ENCODE measurements at places on chromosomes 11 and 22.

GRCh38 chr11:133790995-133791394, 54.3 kb downstream of the SPATA19 start:
- no peak for DNase-seq

DNA sequence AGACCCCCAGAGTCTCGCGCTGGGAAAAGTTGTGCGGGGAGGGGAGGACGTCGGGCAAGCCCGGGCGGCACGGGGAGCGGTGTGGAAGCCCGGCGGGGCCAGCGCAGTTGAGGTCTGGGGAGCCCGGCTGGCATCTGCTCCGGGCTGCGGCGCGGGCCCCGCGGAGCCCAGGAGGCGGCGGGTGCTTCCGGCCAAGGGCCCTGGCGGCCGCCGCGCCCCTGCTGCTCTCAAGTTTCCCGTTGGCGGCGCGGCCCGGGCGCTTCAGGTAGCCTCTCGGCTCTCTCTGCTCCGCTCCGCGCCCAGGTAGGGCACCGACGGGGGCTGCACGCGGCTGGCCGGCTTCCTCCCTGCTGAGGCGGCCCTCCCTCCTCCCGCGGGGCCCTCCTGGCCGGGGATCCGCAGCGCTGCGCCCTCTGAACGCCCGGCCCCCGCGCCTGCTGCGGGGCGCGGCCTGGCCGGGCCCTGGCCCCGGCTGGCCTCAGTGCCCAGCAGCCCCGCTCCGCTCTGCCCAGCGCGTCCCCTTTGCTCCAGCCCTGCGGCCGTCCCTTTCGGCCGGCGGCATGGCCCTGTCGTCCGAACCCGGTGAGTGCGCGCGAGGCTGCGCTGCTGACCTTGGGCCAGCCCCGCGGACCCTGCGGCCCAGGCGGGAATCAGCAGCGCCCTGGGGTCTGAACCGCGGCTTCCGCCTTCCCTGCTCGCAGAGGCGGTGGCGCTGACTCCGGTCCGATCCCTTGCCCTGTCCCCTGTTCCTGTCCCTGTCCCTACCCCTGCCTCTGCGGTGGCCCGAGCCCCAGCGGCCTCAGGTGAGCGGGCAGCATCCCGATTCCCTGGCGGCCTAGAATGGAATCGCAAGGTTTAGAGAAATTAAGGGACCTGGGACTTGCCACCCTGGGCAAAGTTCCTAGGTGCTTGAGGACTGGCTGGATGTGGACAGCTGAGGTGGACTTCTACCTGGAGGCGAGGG, 4.3 kb upstream of the AMPD3 start:
- DNase-seq = peak; percentile 49

DNA sequence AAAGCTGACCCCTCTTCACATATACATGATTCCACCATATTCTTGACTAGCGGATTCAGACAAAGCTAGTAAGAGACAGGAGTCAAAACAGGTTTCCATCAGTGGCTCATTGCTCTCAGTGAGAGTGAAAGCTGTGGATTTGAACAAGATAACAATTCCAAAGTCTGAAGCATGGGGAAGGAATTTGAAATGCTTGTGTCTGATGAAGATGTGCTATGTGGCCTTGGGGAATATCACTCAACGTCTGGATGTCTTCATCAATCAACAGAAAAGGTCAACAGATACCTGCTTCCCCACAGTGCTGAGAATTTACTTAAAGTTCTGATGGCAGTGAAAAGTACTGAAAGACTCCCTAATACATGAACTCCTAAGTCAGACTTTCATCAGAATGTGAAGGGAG, 46.9 kb upstream of the SESN3 start:
- DNase-seq = no peak

DNA sequence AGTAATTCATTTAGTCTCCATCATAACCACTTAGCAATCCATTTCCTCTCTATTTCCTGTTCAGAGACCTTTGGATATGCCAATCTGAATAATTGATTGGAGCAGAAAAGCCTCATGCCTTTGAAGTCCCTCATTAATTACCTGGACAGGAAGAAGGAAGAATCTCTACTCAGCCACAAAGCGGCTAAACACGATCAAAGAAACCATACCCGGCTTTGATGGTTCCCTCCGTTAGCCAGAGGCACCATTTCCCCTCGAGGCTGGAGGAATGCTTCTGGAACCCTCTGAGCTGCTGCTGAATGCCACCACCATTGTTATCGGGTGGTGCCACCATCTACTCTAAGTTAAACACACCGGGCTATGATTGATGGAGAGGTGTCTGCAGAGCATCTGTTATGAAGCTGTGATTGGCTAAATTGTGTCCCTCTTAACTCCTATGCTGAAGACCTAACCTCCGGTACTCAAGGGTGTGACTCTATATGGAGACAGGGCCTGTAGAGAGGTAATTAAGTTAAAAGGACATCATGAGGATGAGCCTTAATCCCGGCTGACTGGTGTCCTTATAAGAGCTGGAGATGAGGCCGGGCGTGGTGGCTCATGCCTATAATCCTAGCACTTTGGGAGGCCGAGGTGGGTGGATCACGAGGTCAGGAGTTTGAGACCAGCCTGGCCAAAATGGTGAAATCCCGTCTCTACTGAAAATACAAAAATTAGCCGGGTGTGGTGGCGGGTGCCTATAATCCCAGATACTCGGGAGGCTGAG, 168.6 kb downstream of the CTTN start:
- no peak for DNase-seq

DNA sequence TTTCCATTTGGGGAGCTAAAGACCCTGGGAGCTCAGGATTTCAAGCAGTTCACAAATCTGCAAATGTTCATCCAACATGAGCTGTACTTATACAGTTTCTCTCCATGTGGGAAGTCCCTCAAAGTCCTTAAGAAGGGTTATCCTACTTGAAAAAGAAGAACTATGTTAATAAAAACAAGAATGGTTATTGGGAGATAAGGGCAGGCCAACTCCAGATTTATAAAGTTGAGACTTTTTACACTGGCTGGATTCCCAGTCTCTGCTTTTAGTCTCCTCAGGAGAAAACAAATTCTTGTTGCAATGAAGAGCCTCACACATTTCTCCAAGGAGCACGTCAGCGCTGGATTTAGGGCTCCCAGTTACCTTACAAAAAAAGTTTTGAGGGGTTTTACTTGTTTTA, 34.2 kb upstream of the CTTN start:
- no peak for DNase-seq

DNA sequence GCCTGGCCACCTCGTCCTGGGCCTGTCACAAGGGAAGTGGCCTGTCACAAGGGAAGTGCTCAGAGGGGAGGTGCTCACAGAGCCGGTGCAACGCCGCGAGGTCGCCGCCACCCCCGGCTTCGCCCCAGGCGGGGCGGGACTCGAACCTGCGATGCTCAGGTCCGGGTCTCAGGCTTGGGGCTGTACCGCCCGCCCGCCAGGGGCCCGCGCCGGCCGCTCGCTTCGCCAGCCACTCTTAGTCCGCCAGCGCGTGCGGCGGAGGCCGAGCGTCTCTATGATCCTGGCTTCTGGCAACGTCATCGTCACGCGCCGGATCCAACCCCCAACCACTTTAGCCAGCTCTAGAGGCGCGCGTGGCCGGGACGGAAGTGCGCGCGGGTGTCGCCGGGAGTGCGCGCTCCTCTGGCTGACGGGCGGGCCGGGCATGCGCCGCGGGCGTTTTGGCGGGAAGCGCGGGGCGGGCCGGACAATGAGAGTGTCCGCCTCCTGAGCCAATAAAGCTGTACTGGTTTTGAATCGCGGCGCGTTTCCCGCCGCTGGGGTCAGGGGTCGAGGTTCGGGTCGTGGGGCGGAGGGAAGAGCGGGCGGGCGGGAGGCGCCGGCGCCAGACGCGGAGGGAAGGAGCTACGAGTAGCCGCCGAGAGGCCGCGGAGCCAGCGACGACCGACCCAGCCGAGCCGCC, at the start of gene TRMT2A:
TSS of gene TRMT2A (minus strand) at position 276 of the 682 bp plus-strand sequence. CDS start 320 bp downstream, outside the sequence.
- DNase-seq = peak; percentile 96

DNA sequence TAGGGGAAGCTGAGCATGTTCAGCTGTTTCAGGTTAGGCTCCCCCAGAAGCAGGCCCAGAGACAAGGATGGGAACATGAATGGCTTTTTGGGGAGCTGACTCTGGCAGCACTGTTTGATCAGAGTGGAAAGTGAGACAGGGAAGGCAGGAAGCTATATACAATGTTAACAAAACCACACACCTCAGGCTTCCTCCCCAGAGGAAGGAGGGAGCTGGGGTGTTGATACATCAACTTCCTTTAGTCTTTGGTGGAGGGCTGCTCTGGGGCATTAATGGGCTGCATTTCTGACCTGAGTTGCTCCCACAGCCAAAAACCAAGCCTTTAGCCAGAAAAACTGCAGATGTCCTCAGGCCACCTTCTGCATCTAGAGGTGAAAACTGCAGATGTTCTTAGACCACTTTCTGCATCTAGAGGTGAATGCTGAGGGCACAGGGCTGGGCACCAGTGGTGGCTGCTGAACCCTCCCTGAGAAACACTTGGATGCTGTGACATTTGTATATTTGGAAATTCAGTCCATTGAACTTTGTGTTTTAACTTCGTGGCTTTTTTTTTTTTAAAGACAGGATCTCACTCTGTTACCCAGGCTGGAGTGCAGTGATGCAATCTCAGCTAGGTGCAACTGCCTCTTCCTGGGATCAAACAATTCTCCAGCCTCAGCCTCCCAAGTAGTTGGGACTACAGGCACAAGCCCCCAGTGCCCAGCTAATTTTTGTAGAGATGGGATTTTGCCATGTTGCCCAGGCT, 49.9 kb downstream of the KIAA1671 start:
- no peak for DNase-seq

DNA sequence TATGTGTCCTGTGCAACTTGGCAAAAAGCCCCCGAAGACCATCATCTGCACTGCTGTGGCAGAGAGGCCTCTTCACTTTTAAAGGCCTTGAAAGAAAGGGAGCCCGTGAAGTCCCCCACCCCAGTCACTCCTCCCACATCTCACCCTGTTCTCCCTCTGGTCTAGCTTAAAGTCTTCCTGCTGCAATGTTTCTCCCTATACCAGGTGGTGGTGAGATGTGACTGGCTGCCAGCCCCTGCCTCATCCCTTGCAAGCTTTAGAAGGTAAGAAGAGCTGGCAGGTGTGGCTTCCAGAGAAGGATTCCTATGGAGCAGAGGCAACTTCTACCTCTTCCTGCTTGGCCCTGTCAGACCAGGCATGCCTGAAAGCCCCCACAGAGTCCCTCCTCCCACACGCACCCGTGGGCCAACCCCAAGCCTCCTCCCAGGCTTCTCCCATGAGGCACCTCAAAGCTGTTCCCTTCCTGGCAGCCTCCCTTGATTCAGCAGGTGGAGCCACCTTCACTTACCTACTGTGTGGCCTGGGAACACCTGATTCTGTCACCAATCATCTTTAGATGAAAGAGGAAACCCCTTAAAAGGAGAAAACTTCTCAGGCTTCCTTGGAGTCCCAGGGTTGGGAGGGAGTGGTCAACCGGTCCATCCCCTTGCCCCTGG, 4.0 kb upstream of the TRIM29 start:
- no peak for DNase-seq

- peak; percentile 17 for DNase-seq
These were observed 32.2 kb downstream of the CYTH4 start for GRCh38 chr22:37314315-37315074.

- no peak for DNase-seq
These were observed 46.6 kb downstream of the MN1 start for GRCh38 chr22:27754888-27755480.

- no peak for DNase-seq
These were observed 144.2 kb downstream of the TRIM29 start for GRCh38 chr11:119993722-119994121.

- DNase-seq = no peak
These were observed 45.1 kb upstream of the LMO2 start for GRCh38 chr11:33936725-33937604.

GRCh38 chr11:17396598-17397310, 8.3 kb upstream of the KCNJ11 start:
- DNase-seq = no peak

- DNase-seq = no peak
These were observed 58.7 kb upstream of the SLC5A12 start for GRCh38 chr11:26780376-26781085.

DNA sequence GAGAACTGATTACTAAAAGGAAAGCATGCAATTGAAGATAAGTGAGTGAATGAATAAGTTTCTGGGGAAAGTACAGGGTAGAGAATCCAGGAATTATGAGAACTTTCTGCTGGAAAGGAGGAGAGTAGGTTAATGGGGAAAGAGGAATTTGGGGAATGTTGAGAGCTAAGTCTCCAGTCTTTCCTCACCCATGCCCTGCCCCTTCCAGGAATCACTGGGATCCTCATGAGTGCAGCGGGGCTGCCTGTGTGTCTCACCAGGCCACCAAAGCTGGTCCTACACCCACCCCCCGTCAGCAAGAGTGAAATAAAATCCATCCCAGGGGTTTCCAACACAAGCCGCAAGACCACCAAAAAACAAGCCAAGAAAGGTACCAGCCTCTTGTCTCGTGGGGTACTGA, 17.0 kb downstream of the DTX4 start:
- no peak for DNase-seq

Data from activated effector memory CD4-positive, alpha-beta T cell treated with Interleukin-2 at 50 U/mL for 16 hours (primary cell).